Stimulated activated CD4-positive, alpha-beta T cell treated with anti-CD3 and anti-CD28 coated beads, Interleukin-4, amount 100 ng/mL, for 24 hours (primary cell): ENCODE measurements at places on chromosomes 4 and X.
A peak's percentile ranks its signal among the peaks of the same experiment; 100 is the strongest.

GRCh38 chr4:83828601-83829000 lies 292.7 kb downstream of the GPAT3 start:
- no peak for DNase-seq

GRCh38 chr4:101232074-101232776 lies 115.1 kb downstream of the PPP3CA start:
- peak; percentile 39 for DNase-seq

- no peak for DNase-seq
These were observed 17.5 kb downstream of the ANXA5 start for GRCh38 chr4:121679267-121679666.

- DNase-seq = no peak
These were observed 106.8 kb downstream of the STOX2 start for GRCh38 chr4:184011826-184012380.

DNA sequence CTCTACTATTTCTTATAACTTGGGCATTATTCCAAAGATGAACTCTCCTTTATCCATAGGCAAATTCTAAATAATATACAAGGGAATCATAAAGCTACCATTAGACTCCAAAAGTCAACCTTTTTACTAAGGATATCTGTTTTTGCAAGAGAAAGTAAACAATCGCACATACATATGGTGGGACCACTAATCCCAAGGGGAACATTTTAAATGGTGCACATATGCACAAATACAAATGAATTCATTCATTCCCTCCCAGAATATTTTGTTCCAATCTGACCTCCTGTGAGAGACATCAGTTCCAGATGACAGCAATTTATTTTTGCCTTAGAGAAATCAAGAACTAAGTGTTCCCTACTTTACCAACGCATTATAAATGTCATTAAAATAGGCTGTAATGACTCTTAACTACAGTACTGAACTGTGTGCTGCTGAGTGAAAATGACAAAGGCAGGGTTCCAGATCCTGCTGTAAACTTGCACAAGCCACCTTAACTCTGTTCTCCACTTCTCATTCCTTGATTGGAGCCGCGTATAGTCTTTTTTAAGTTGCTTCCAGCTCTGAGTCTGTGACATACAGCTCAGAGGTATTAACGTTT lies 2.0 kb downstream of the DHX15 start:
- DNase-seq = no peak

DNA sequence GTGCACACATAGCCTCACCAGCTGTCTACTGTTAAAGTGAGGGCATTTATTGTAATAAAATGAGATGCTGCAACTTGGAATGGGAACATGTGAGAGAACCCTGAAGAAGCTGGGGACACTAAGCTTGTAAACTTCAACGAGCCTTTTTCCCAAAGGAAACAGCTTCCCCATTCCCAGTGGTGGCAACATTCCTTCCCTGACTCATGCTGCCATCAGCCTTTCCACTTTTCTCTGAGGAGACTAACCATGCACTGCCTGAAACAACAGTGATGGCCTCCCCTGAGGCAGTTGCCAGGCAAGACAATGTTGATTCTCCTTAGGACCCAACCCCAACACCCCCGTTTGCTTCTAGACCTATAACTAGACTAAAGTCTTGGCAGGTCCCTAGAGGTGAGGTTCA lies 928.3 kb downstream of the GLUD2 start:
- no peak for DNase-seq

GRCh38 chr4:112120021-112120420 lies 25.2 kb upstream of the FAM241A start:
- DNase-seq = no peak

DNA sequence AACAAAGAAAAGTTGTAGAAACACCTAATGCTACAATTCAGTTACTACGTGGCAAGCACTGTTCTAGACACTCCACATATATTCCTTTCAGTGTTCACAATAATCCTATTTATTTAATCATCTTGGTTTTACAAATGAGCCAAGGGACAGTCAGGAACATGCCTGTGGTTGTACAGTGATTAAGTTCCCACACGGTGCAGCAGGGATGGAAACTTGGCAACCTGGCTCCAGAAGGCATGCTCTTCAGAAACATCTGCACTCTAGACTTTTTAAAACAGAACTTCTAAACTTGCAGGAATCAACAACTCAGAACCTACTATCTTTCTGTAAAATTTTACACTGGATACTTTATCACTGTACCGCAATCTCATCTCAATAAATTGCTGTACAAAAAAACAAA lies 32.1 kb downstream of the TAPT1 start:
- DNase-seq = no peak
